ENCODE measurements at places on chromosomes 6 and 20. TPM values are rescaled to one million over a fixed set of nuclear protein-coding genes. Genes with fewer than 3 reads are reported as not detected.
A peak's percentile ranks its signal among the peaks of the same experiment; 100 is the strongest.

- DNase-seq = no peak
Measured at GRCh38 chr6:9848094-9848493, 566.8 kb downstream of the TFAP2A start.

OR2B6 gene
- not detected for polyA plus RNA-seq

DNA sequence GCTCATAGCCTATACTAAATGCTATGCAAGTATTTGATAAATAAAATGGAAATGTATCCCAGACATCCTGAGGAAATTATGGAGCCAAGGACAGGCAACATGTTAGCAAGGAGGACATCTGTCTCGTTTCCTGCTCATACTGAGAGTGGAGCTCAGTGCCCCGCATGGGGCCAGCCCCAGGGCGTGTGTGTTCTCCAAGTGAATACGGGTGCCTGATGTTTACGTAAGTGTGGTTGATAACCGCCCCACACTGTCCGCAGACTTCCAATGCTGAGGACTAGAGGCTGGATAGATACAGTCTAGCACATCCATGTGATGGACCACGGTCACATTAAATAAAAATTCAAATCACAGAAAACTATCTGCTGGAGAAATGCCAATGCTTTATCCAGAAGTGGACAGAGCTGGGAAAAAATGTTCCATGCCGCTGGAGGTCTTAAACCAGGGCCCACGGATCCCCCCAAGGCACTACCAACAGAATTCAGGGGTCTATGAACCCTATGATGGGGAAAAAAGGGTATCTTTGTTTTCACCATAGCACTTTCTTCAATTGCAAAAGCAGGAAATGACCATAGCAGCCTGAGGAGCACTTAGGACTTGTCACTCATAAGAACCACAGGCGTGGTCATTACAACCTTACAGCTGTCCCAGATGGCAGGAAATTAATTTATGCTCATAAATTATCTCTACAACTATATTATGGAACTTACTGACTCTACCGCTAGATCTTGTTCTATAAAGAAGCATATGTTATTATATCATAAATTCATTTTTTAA, 24.9 kb downstream of the TGM2 start:
- DNase-seq = no peak

BFSP1 gene
- not detected for polyA plus RNA-seq

- DNase-seq = no peak
Measured at GRCh38 chr6:106975738-106976064, 1.2 kb upstream of the CD24 start.

- DNase-seq = peak; percentile 48
Measured at GRCh38 chr6:138517635-138518034, 18.3 kb upstream of the NHSL1 start.

- DNase-seq = no peak
Measured at GRCh38 chr6:1325461-1326309, 13.8 kb downstream of the FOXQ1 start.

ECT2L gene
- not detected for polyA plus RNA-seq

ANKRD6 gene
- polyA plus RNA-seq = 1.2 TPM

SLC17A4 gene
- polyA plus RNA-seq = not detected

CABLES2 gene
- polyA plus RNA-seq = not detected

DNA sequence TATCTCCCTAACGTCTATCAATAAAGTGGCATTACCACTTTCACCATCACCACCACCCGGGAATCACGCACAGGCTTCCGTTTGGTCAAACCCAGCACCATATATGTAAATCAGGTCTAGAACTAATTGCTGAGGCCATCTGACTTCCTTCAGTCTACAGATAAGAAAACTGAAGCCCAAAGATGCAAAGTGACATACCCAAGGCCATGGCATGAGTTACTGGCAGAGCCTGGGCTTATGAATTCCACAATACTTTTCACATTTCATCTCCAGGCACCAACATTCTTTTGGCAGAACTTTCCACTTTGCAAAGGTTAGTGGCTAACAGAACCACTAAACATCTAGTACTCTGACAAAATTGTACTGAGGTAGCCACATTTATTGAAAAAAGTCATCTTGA, 64.5 kb upstream of the TINAG start:
- DNase-seq = no peak

CYP21A2 gene
- not detected for polyA plus RNA-seq

STX11 gene
- 1.1 TPM for polyA plus RNA-seq

FOXA2 gene
- not detected for polyA plus RNA-seq

GRCh38 chr6:7188492-7188891, 80.7 kb downstream of the RREB1 start:
- DNase-seq = peak; percentile 13

DNA sequence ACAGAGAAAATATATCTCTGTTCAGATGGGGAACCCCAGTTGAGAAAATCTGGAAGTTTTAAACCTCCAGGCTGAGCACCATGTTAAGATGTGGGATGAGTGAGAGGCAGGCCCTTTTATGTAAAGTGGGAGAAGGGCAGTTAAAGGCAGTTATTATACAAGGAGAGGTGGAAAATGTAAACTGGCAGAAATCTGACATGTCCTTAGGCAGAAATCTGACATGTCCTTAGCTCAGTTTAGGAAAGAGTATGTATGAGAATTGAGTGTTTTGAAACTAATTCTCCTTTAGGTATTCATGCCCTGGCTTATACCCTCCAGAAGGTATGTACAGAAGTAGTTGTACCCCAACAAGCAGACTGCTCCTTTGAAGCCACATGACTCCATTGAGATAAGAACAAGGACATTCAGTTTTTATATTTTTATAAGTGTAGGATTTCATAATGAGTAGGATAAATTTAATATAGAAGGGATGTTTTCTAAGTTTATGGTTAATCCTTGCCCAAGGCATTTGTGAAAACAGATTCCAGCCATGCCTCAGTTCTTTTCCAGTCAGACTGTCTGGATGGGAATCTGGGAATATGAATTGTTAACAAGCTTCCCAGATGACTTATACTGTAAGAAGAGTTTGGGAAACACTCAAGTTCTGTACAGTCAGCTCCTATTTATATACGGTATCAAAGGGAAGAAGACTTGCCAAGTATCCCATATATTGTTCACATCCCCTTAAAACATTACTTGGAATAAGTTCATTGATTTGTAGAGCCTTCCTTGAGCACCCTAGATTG, 87.7 kb downstream of the SCAND1 start:
- DNase-seq = no peak

GRCh38 chr6:56521976-56522375, 120.7 kb downstream of the DST start:
- DNase-seq = no peak

SLC4A11 gene
- polyA plus RNA-seq = 0.17 TPM

GTPBP2 gene
- 17.3 TPM for polyA plus RNA-seq

SLC26A8 gene
- polyA plus RNA-seq = not detected
